ENCODE measurements at places on chromosomes 7 and 10.
A peak's percentile ranks its signal among the peaks of the same experiment; 100 is the strongest.

- DNase-seq, result no peak
Measured at GRCh38 chr10:3472287-3473051, 299.9 kb upstream of the PITRM1 start.

DNA sequence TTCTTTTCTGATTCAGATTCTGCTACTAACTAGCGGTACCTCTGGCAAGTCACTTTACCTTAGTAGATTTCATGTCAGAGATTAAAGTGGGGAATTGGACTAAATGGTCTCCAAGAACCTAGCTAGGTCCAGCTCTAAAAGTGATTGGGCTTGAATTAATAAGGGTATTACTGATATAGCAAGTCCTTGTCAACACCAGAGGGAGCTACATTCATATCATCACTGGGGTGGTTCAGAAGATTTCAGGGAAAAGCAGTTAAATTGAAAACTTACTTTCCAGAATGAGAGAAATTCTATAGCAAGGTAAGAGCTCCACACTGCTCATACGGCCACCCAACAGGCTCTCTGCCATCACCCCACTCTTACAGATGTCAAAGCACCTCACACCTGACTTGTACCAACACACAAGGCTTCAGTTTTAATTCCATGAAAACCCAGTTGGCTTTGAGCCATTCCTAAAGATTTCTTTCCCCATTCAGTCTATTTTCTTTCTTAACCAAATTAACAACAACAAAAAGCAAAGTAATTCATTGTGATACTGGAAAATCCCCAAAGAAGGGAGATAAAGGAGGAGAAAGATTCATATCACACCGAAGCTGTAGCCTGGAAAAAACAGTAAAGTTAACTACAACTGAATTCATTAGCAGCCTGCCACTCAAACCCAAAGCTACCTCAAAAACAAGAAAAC is 38.0 kb upstream of the SPOCK2 start:
- no peak for DNase-seq

GRCh38 chr7:22110227-22110839 is 164.6 kb upstream of the CDCA7L start:
- peak; percentile 32 for DNase-seq

- DNase-seq, result no peak
Measured at GRCh38 chr7:105853931-105854419, 22.4 kb downstream of the ATXN7L1 start.
